Lower leg skin (tissue), 4 donors: ENCODE measurements at places on chromosomes 16 and 17. TPM values are rescaled to one million over a fixed set of nuclear protein-coding genes. Genes with fewer than 3 reads are reported as not detected.

Gene CCL7
- not detected for total RNA-seq

GRCh38 chr17:16352667-16353316, 477 bp downstream of the CENPV start:
- peak; percentile 87 for DNase-seq

GRCh38 chr17:50603340-50603739, 31.3 kb upstream of the ABCC3 start:
- DNase-seq: no peak

- DNase-seq: no peak
Measured at GRCh38 chr17:38560503-38561318, 45.0 kb downstream of the SRCIN1 start.
